Adipocyte (in vitro differentiated cells): ENCODE measurements at places on chromosomes 2 and 18.

DNA sequence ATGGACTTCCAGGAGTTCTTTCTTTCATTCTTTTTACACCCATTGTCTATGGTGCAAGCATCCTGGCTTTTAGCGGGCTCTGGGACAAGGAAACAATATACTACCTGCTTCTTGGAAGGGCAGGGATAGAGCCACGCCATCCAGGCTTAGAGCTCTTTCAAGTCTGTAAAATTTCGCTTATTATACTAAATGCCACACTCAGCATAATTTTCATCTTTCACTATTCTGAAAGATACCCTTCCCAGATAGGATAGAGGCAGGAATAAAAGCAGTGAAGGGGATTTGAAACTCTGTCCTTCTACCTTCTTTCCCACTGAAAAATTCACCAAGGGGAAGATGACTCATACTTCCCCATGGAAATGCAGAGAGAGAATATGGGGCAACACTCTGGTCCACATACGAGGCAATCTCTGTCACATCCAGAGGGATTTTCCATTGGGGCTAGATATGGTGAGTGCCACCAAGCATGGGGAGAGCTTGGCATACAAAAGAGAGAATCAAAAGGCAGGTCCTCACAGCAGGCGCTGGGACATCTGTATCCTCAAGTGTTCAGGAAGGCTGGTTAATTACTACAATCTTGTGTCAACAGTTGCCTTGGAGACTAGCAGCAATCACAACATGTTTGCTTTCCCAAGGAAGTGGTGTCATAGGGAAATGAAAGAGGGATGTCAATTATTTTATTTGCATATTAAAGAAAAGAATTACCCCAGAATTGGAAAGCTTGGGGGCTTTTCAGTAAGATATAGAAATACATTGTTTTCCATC, 127.6 kb downstream of the TDRD15 start:
- DNase-seq: no peak

- no peak for DNase-seq
These were observed 28.1 kb upstream of the SLC35G4 start for GRCh38 chr18:11581286-11581685.

DNA sequence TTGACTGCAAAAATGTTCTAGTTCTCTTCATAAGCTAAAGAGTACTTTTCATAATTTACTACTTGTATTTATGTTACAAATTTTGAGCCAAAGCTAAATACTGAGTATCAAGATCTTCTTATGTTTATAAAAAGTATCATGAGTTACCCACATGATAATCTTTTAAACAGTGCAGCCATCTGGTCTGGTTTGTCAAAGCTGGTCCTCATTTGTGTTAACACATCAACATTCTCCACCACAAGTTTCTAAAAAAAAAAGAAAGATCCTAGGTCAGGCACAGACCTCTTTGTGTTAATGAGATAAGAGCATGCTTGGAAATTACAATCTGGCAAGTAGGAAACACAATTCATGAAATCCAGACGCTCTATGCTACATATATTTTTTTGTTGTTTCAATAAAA, 75.5 kb upstream of the FRZB start:
- peak; percentile 35 for DNase-seq

DNA sequence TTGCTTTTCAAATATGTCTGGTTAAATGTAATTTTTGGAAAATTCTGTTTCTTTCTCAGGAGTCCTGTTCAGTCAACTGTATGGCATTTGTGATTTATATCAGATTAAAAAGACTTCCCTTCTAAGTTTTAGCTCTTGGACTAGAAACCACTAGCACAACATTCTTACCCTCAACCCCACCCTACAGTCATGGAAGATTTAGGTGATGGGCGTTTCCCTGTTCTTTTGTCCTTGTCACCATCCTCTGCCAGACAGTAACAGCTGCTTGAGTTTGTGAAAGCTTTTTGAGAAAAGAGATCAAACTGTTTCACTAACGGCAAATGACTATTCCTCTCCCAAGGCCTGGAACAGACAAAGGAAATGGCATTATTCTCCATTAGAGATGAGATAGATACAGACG, 31.8 kb downstream of the SERPINB5 start:
- DNase-seq: peak; percentile 47

- DNase-seq: no peak
These were observed 17.0 kb upstream of the C1QL2 start for GRCh38 chr2:119175517-119175916.

GRCh38 chr2:170307555-170308351, 129.8 kb downstream of the MYO3B start:
- DNase-seq: no peak

DNA sequence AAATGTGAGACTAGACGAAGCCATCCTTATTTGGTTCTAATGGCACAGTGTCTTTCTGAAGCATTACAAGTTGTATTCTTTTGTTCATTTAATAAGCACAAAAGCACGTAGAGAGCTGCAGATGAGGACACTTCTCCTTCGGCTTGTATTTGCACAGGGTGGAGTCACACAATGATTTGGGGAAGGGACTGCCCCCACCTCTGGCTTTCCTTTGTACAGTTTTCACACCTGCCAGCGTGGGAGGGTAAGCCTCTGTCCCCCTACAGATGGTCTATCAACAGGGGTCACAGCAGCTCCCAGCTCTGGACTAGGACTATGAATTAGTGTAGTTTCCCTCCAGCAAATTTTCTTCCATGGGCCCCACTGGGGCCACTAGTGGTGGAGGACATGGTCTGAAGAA, 108.2 kb upstream of the KLHL14 start:
- no peak for DNase-seq

DNA sequence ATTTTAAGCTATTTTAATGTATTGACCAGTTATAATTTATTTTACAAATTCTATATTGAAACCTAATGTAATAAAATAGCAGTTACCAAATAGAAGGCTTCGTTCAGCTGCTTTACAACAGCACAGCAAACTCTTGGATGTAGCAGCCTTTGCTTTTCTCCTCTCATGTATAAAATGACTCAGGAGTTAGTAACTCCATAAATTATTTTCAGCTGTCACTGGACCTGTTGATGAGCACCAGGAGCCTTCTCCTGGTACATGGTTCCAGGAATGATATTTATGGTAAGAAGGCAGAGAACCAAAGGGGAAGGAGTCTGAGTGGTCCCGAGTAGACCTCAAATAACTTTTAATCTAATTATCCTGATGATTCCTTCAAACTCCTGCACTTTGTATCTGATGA, 256.4 kb upstream of the NETO1 start:
- peak; percentile 62 for DNase-seq

- peak; percentile 71 for DNase-seq
These were observed 418.0 kb upstream of the TNP1 start for GRCh38 chr2:217277646-217278398.

- DNase-seq: no peak
These were observed 294.8 kb downstream of the PTGR3 start for GRCh38 chr18:74914052-74914591.

GRCh38 chr2:196242131-196242620, 70.8 kb upstream of the STK17B start:
- DNase-seq: no peak

DNA sequence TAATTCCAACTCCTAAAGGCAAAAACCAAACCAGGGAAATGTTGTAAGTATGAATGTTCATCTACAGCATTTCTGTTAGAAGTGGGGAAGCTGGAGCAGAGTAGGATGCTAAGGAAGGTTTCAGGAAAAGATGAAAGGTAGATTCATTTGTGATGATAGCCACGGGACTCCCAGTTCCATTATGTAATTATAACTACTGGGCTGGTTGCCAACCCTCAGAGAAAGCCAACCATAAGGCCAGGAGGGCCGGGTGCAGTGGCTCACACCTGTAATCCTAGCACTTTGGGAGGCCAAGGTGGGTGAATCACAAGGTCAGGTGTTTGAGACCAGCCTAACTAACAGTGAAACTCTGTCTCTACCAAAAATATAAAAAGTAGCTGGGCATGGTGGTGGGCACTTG, 288.9 kb upstream of the ETAA1 start:
- DNase-seq: no peak

DNA sequence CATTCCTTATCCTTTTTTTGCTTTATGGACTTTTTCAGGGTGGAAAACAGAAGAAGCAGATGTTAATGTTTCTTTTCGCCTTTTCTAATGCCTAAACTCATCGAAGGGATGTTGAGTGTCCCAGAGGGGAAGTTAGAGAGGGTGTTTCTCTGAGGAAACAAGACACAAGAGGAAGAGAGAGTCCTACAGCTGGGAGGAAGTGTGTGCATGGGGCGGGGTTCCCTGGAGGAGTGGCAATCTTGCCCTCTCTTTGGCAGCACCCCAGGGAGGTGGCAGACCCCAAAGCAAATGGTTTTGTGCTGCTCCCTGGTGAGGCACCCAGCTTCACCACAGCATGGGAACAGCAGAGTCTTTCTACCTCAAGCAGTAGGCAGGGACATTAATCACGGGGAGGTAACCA, 377.6 kb downstream of the RND3 start:
- no peak for DNase-seq

GRCh38 chr2:64422466-64422865, 31.5 kb upstream of the LGALSL start:
- no peak for DNase-seq

GRCh38 chr2:70087702-70088597, 673 bp downstream of the PCBP1 start:
- peak; percentile 67 for DNase-seq

GRCh38 chr2:11169333-11169732, 14.1 kb downstream of the SLC66A3 start:
- no peak for DNase-seq

- DNase-seq: no peak
These were observed 1721.9 kb upstream of the SLC39A10 start for GRCh38 chr2:193935114-193935513.

DNA sequence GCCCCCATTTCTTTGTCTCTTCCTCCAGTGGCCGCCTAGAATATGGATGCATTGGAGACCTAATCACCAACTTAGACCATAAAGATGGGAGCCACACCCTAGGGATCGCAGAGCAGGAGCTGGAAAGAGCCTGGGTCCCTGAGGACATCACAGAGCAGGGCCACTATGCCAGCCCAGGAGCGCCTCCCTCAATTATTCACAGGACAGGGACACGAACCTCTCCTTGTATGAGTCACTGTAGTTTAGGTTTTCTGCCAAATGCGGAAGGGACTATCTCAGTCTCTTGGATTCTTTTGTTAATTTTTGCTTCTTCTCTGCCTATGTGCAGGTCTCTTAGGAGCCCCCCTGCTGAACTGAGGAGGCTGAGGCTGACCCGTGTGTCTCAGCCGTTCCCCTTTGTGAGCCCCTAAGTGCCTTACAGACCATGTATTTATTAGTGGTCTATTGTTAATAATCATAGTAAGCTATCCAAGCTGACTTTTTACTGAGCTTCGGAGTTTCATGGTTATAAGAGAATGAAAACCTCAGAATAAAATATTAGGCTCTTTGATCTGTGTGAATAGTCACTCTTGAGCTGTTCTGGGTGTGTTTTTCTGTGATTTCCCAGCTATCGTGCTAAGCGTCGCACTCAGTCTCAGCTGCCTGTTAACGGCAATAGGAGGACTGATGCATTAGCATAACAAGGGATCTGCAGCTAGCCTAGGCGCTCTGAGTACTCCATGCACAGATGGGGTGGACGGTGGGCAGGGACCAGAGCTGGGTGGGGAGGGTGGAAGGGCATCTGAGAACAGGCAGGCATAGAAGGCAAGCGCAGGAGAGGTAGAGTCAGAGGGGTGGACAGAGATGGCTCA, 12.7 kb upstream of the PTPN4 start:
- no peak for DNase-seq
